ENCODE measurements at places on chromosomes 3 and 15. TPM values are rescaled to one million over a fixed set of nuclear protein-coding genes. Genes with fewer than 3 reads are reported as not detected.

The GPR62 gene
- not detected for total RNA-seq

The MEX3B gene
- total RNA-seq, result 2.2 TPM

The OSBPL10 gene
- 17.6 TPM for total RNA-seq

The CFAP100 gene
- not detected for total RNA-seq

The SCG5 gene
- total RNA-seq, result 11.1 TPM

The OXTR gene
- total RNA-seq, result 250 TPM

The IL16 gene
- total RNA-seq, result 20.3 TPM

The EPHA6 gene
- 1.4 TPM for total RNA-seq

The REC114 gene
- not detected for total RNA-seq

DNA sequence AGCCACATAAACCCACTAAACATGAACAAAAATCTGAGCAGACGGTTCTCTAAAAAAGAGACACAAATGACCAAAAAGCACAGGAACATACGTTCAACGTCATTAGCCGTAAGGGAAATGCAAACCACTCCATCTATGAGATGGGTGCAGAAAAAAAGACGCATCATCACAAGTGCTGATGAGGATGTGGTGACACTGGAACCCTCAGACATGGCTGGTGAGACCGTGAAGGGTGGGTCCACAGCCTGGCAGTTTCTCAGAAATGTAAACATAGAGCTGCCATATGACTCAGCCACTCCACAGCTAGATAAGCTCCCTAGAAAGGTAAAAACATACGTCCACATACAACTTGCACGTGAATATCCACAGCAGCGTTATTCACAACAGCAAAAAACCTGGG is 23.3 kb downstream of the PCSK6 start:
- no peaks in the 10 kb centered on the region for H3K4me1 ChIP-seq
- H3K4me3 ChIP-seq, result no peak overlapping the region
- H3K36me3 ChIP-seq, result no peaks in the 10 kb centered on the region
- H3K27me3 ChIP-seq, result no peaks in the 10 kb centered on the region
- no peak overlapping the region for H3K27ac ChIP-seq
- no peak for DNase-seq

- no peak for DNase-seq
- H3K36me3 ChIP-seq, result no peaks in the 10 kb centered on the region
- no peak overlapping the region for H3K4me3 ChIP-seq
These were observed 9.3 kb downstream of the GALNT15 start for GRCh38 chr3:16183601-16184270.

DNA sequence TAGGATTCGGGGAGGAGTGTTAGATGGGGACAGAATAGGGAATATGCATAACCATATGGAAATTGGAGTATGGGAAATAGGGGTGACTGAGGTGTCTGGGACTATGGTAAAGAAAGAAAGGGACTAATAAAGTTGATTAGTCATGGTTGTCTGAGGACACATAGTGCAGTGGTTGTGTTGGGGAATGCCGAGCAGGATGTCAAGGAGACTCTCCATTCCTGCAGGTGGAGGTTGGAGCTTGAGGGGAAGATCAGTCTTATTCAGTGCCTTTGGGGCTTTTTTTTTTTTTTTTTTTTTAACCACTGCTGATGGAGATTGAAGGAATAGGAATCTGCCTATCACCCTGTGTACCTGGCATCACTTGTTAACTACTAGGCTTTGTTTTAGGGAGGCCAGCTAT is 10.8 kb downstream of the NMD3 start:
- H3K4me1 ChIP-seq, result no peaks in the 10 kb centered on the region
- H3K27me3 ChIP-seq, result no peaks in the 10 kb centered on the region
- no peak for DNase-seq
- no peaks in the 10 kb centered on the region for H3K36me3 ChIP-seq
- no peak overlapping the region for H3K27ac ChIP-seq

DNA sequence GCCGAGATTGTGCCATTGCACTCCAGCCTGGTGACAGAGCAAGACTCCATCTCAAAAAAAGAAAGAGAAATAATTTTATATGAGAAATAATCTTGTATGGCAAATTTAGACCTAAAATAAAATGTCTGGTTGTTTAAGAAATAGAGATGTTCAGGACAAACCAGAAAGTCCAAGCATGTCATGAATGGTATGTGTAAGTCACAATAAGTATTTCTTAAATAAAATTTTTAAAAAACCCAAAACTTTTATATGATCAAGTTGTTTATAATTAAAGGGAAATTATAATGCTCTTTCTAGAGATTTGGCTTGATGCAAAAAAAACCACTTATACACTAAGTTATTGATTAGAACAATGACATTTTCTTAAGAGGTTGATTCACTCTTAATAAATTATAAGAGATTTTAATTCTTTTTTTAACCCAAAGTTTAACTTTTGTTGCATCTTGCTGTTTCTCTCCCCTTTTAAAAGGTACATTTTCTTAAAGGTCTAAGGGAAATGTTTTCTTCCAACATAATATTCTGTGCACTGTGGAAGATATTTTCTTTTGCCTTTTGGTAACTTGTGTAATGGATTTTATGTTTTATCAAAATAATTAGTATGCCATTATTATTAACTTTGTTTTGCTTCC is 105.7 kb downstream of the RTP4 start:
- DNase-seq, result no peak
- no peak overlapping the region for H3K4me3 ChIP-seq
- no peaks in the 10 kb centered on the region for H3K27me3 ChIP-seq
- H3K27ac ChIP-seq, result no peak overlapping the region

- no peaks in the 10 kb centered on the region for H3K27me3 ChIP-seq
- H3K4me1 ChIP-seq, result no peaks in the 10 kb centered on the region
- no peak for DNase-seq
- H3K4me3 ChIP-seq, result no peak overlapping the region
- H3K36me3 ChIP-seq, result no peaks in the 10 kb centered on the region
These were observed 934.9 kb upstream of the CADM2 start for GRCh38 chr3:84023842-84024241.

- H3K4me3 ChIP-seq, result no peak overlapping the region
- H3K4me1 ChIP-seq, result no peaks in the 10 kb centered on the region
- no peaks in the 10 kb centered on the region for H3K36me3 ChIP-seq
- no peak for DNase-seq
- no peak overlapping the region for H3K27ac ChIP-seq
These were observed 27.6 kb upstream of the FAM3D start for GRCh38 chr3:58693940-58694850.

DNA sequence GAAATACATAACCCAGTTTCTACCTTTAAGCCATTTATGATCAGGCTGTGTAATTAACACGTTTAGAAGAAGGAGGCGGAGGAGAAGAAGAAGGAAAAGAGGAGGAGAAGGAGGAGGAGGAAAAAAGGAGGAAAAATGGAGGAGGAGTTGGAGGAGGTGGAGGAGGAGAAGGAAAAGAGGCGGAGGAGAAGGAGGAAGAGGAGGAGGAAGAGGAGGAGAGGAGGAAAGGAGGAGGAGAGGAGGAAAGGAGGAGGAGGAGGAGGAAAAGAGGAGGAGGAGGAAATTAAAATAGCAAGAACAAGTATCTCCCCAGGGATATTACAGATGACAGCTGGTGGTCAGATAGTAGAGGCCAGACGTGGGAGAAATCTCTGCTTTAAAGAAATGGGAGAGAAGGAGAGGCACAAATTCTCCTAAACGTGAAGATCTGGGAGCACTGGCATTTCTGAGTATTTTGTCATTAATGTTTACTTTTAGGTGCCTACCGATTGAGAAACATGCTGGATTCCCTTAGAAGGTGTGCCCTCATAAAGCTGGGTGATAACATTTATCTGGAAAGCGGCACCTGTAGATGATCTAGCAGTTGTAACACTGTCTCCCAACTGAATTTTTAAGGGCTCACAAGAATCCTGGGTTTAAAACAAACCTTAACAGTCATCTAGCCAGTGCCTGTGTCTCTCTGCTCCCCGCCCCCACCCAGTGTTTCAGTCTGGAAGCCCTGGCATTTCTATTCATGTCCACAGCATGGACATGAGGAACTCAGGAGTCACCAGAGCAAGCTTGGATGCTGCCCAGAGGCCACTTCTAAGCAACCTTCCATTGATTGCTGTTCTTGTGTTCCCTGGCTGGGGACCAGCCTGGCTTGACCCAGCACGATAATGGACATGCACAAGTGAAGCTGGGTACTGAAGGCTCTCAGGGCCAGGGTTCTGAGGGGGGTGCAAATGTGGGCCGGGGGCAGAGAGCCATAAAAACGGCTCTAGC is 75.2 kb downstream of the CHRNA7 start:
- H3K27me3 ChIP-seq, result no peaks in the 10 kb centered on the region
- H3K27ac ChIP-seq, result no peak overlapping the region
- no peak overlapping the region for H3K4me3 ChIP-seq

GRCh38 chr15:101397521-101398003 is 91.9 kb downstream of the PCSK6 start:
- no peak for DNase-seq
- no peak overlapping the region for H3K4me3 ChIP-seq
- H3K36me3 ChIP-seq, result no peaks in the 10 kb centered on the region
- H3K27me3 ChIP-seq, result no peaks in the 10 kb centered on the region

- H3K4me1 ChIP-seq, result no peaks in the 10 kb centered on the region
- H3K36me3 ChIP-seq, result no peaks in the 10 kb centered on the region
- DNase-seq, result no peak
- H3K27me3 ChIP-seq, result no peaks in the 10 kb centered on the region
- no peak overlapping the region for H3K27ac ChIP-seq
- no peak overlapping the region for H3K4me3 ChIP-seq
These were observed 274.4 kb downstream of the NFKBIZ start for GRCh38 chr3:102123590-102124190.

DNA sequence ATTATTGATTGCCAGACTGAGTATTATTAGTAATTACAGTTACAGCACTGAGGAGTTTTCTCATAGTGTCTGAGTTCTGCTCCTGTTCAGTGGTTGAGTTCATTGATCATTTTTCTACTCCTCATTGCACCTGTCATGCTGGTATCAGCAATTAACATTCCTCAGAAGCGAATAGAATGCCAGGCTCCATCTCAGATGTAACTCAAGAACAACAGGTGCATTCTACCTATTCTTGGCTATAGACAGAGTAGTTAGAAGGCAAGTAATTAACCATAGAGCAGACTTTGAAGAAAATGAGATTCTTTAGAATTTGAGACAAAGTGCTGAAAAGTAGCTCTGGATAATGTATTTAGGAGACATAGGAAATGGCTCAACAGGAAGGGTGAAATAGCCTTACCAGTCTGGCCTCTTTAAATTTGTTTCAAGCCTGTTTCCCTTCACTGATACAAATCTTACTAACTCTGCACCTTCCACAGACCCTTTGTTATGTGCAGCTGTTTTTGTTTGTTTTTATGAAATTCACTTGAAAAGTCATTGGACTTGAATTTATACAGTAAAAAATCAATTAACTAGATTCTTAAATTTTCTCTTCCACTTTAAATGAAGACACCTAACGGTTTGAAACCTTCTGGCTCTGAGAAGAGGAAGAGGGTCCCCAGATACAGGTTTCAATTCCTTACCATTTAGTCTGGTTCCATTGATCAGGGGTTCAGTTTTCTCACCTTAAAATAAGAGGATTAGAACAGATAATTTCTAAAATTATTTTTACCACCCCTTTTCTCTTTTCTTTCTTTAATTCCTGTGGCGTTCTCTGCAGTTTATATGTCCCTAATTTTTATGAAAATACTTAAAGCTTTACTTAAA is 109.6 kb downstream of the FNDC3B start:
- H3K4me3 ChIP-seq, result no peak overlapping the region
- peaks cover 5% of the 10 kb centered on the region for H3K4me1 ChIP-seq

DNA sequence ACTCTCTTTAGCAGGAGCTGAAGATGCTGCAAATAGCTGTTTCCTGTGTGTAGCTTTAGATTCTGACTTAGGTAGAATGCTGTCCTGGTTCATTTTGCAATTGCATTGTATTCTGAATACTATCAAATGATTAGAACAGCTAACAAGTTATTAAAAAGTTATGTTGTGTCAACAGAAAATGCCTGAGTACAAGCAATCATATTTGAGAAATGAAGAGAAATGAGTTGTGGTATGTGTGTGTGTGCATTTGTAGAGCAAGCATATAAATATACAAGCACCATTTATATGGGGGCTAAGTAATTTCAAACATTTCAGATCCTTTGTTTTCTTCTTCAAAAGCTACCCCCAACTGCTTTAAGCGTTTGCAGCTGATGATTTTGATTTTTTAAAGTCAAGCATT is 7.8 kb downstream of the ZIC1 start:
- no peaks in the 10 kb centered on the region for H3K4me1 ChIP-seq
- no peak for DNase-seq
- H3K36me3 ChIP-seq, result no peaks in the 10 kb centered on the region

DNA sequence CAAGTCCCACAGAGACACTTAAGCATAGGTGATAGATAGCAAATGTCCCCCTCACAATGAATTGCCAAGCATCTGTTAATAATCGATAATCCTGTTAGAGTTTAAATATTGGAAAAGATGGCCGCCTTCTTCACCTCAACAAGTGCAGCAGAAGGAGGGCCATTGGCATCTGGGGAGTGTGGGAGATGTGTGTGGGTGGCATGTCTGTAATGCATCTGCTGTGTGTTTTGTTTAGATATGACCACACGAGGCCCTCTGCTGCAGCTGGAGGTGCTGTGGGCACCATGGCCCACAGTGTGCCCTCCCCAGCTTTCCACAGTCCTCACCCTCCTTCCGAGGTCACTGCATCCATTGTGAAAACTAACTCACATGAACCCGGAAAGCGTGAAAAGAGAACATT is 12.9 kb downstream of the MKRN2 start:
- no peaks in the 10 kb centered on the region for H3K4me1 ChIP-seq
- H3K36me3 ChIP-seq, result peaks cover 14% of the 10 kb centered on the region
- no peak overlapping the region for H3K4me3 ChIP-seq
- no peaks in the 10 kb centered on the region for H3K27me3 ChIP-seq
- H3K27ac ChIP-seq, result no peak overlapping the region

GRCh38 chr3:90011131-90011530 is 903.7 kb downstream of the EPHA3 start:
- H3K27me3 ChIP-seq, result no peaks in the 10 kb centered on the region
- H3K4me3 ChIP-seq, result no peak overlapping the region
- H3K27ac ChIP-seq, result no peak overlapping the region
- no peak for DNase-seq
- H3K4me1 ChIP-seq, result no peaks in the 10 kb centered on the region
- no peaks in the 10 kb centered on the region for H3K36me3 ChIP-seq

GRCh38 chr3:18393906-18394305 is 31.2 kb downstream of the SATB1 start:
- no peaks in the 10 kb centered on the region for H3K36me3 ChIP-seq
- DNase-seq, result no peak
- H3K4me1 ChIP-seq, result no peaks in the 10 kb centered on the region
- H3K4me3 ChIP-seq, result no peak overlapping the region
- no peaks in the 10 kb centered on the region for H3K27me3 ChIP-seq
- no peak overlapping the region for H3K27ac ChIP-seq

DNA sequence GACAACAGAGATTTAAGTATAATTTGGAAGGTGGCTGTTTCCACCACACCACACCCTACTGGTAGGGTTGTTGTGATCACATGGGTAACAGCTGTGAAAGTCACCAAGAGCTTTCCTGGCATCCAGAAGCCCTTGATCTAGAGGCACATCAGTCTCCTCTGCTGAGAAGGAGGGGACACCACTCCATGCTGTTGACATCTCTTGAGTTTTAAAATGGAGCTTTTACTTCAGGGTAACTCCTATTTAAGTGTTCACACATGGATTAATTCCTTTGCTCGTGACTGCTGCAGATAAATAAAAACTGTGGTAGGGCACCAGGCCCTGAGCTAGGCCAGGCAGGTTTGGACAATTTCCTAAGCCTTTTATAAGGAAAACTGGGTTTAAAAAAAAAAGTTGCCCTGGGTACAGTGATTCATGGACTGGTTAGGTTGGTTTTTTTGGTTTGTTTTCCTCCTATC is 7.5 kb downstream of the EXOSC7 start:
- no peak for DNase-seq
- H3K4me1 ChIP-seq, result peaks cover 8% of the 10 kb centered on the region
- H3K27me3 ChIP-seq, result no peaks in the 10 kb centered on the region
- H3K36me3 ChIP-seq, result no peaks in the 10 kb centered on the region
- peak overlapping the region; percentile 79 for H3K27ac ChIP-seq
- no peak overlapping the region for H3K4me3 ChIP-seq
